Activated CD4-positive, alpha-beta memory T cell treated with anti-CD3 and anti-CD28 coated beads for 36 hours (primary cell): ENCODE measurements at places on chromosomes 4 and X. TPM values are rescaled to one million over a fixed set of nuclear protein-coding genes. Genes with fewer than 3 reads are reported as not detected.

- DNase-seq, result no peak
These were observed 2.4 kb downstream of the MID1 start for GRCh38 chrX:10617999-10618351.

- DNase-seq, result no peak
These were observed 155.4 kb downstream of the TBCK start for GRCh38 chr4:106160560-106160959.

The AVPR2 gene
- total RNA-seq, result not detected

DNA sequence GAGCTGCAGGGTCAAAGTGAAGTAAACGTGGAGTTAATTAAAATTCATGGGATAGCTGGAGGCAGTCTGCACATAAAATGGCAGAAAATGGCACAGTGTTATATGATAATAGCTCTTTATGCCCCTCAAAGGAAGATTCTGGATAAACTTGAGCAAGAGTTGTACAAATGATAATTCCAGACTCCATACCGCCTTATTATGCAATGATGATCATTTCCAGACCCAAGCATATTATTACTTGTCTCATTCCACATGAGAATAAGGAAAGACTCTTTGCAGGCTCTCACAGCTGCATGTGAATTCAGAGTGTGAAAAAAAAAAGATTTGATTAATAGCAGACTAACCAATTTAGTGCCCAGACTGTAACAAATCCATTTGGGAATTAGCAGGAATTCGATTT, 105.4 kb downstream of the STK32B start:
- no peak for DNase-seq

- DNase-seq, result no peak
These were observed 103.9 kb upstream of the MAOA start for GRCh38 chrX:43552156-43552555.
